ENCODE measurements at places on chromosomes 16 and 17.

- no peak for DNase-seq
Observed at GRCh38 chr17:34692920-34693319, 113.5 kb downstream of the TMEM132E start.

- DNase-seq, result no peak
Observed at GRCh38 chr16:89565506-89566372, 5.3 kb downstream of the RPL13 start.

GRCh38 chr16:4333308-4333638 is 17.4 kb downstream of the GLIS2 start:
- DNase-seq, result no peak

DNA sequence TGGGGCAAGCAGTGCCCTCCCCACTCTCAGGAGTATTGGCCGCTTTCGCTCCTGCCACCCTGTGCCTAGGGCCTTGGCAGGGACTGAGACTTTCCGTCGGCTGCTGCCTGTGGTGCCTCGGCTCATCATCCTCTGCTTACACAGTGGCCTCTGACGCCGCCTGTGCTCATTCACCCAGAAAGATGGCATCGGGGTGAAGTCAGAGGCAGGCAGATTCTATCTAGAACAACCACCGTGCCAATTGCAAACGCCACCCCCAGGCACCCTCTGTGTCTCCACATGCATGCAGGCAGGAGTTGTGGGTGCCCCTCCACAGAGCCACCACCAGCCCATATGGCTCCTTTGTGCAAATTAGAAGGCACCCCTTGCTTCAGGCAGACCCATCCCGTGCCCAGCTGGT is 154.2 kb upstream of the GSE1 start:
- DNase-seq, result peak; percentile 51

- no peak for DNase-seq
Observed at GRCh38 chr16:80023865-80024264, 423.3 kb upstream of the MAF start.

DNA sequence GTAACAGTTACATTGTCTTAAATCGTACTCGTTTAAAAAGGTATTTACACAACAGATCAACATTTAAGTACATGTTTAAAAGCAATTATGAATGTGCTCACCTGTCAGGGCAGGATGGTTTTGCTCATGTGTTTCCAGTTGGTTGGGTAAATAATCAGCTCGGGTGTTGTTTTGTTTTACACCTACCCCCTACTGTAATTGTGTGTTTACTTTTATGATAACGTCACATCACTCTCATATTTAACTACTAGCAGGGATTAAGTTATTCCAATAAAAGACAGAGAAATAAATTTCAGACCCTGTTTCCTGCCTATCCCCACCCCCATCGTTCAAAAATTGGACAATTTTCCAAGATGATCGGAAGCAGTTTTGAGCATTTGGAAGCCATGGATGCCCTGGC is 390.2 kb downstream of the SEC14L1 start:
- DNase-seq, result peak; percentile 5

DNA sequence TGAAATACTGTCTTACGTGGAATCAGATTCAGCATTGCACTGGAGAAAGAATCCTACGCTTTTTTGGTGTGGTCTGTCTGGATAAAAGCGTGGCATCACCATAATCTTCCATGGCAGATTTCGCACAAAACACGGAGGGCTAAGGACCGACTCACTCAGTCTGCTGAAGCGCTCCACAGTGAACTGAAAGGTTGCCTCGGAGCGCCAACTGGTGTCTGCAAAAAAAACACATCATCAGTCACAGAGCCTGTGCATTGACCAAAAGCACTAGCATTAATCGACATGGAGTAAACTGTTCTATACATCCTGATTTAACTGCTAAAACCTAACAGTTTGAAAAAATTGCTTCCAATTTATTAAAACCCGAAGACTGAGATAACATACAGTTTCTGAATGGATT is 40.5 kb downstream of the USP7 start:
- DNase-seq, result no peak

- DNase-seq, result no peak
Observed at GRCh38 chr16:78446992-78447563, 347.6 kb downstream of the WWOX start.

- no peak for DNase-seq
Observed at GRCh38 chr16:89173174-89173921, 1.8 kb downstream of the CDH15 start.

DNA sequence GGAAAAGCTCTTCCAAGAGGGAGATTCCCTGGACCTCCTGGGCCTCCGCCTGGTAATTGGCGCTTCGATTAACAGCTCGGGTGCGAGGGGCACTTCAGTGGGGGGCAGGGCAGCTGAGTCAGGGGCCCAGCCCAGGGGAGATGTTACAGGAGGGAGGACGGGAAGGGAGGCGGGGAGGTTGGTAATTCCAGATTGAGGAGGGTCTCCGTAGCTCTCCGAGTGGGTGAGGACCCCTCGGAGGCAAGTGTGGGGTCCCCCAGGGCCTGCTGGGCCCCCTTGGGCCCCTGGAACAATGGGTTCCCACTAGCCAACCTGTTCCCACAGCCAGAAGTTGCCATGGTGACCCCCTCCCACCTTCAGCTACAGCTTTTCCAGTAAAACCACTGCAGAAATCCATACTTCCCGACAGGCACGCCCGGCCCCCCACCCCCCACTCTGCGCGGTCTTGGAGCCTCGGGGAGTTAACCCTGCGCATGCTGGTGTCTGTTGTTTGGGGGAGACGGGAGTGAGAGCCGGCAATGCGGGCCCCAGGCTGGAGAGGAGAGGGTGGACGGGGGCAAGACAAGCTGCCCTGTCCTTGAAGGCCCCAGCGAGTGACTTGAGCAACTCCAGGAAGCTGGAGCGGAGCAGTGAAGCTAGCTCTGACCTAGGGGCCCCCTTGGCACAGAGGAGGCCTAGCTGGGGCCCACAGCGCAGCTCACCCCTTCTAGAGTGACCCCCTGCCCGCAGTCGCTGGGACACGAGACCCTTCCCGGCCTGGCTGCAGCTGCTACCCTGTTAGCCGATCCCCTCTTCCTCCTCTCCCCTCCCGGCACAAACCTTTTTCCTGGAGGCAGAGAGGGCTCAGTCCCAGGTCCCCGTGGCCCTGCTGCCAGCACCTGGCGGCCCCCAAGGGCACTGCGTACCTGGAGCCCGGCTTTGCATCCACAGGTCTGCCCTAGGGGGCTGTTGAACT is 37.8 kb downstream of the TMEM235 start:
- peak; percentile 73 for DNase-seq

- DNase-seq, result no peak
Observed at GRCh38 chr17:78972507-78973105, 7.1 kb downstream of the LGALS3BP start.

GRCh38 chr16:15542261-15542660 is 100.7 kb downstream of the MARF1 start:
- DNase-seq, result no peak

- DNase-seq, result no peak
Observed at GRCh38 chr17:62193249-62193648, 128.2 kb upstream of the MED13 start.

- peak; percentile 0 for DNase-seq
Observed at GRCh38 chr17:19433255-19433654, 22.2 kb downstream of the RNF112 start.

DNA sequence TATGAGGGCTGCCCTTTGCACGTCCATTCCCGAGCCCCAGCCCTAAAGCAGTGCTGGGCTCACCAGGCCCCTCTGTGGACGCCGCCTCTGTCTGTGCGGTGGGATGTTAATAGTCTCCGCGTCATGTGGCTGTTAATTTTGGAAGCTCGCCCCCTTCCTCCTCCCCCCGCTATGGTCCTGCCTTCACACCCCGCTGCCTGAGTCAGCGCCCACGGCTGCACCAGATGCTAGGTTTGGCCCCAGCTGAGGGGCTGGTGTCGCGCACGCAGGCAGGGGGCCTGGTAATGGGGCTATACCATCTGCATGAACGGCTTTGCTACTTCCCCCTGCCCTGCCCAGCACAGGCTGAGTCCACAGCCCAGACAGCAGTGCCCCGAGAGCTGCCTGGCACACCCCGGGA is 4.1 kb upstream of the SSTR5 start:
- DNase-seq, result no peak

GRCh38 chr16:60166111-60166510 is 1432.0 kb upstream of the GOT2 start:
- no peak for DNase-seq

DNA sequence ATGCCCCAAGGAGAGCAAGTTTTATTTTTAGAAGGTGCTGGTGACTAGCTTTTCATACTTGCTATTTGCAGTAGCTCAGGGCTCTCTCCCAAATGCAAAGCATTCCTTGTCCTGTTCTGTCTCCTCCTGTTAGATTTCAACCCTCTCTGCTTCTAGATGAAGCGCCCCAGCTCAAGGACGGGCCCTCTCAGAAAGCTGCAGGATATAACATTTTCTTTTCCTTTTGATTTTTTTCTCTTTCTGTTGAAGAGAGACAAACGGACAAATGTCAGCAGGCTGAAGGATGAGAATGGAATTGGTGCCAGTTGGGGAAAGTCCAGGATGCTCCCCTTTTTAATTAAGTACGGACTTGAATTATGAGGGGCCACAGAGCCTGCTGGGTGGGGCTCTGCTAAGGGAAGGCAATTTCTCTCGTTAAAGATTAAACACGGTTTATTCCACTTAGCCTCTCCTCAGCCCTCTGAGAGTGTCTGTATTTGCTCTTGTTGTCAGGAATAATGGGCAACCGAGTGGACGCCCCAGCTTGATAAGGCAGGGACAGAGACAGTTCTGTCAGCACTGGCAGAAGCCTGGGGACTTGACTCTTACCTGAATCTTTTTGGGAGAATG is 6.2 kb upstream of the ETV4 start:
- DNase-seq, result no peak

DNA sequence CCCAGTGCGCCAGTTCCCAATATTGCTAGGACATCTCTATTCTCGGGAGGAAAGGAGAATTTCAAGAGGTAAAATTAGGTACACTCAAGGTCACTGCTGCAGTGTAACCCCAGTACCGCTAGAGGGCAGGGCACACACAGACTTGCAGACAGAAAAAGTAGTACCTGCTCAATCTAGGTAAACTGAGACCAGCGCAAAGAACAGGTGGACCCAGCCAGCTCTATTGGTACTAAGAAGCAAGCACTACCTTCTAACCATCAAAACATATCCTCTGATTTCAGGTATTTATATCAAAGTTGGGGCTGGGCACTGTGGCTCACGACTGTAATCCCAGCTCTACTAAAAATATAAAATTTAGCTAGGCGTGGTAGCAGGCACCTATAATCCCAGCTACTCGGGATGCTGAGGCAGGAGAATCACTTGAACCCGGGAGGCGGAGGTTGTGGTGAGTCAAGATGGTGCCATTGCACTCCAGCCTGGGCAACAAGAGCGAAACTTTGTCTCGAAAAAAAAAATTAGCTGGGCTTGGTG is 3.6 kb upstream of the WDR81 start:
- DNase-seq, result peak; percentile 37

GRCh38 chr16:559411-560203 is 587 bp upstream of the PRR35 start:
- DNase-seq, result no peak

- no peak for DNase-seq
Observed at GRCh38 chr16:23858542-23858941, 22.8 kb downstream of the PRKCB start.

GRCh38 chr17:65271296-65271695 is 134.1 kb downstream of the RGS9 start:
- no peak for DNase-seq

GRCh38 chr16:77955127-77955526 is 67.2 kb upstream of the CLEC3A start:
- DNase-seq, result peak; percentile 37

DNA sequence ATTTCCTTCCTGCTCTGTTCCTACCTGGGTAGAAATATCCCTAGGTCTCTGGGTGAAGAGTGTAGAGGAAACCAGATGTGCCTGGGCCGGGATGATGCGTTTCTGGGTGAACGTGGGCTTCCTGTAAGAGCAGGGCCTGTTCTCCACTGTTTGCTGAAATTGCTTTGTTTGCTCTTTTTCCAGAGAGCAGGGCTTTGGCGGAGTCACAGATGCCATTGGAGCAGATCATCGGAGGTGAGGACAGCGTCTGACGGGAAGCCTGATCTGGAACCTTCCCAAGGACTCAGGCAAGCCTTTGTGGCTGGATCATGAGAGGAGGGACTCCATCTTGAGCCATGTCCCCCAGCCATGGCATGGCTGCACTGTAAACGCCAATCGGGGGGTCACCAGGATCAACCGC is 15.4 kb downstream of the DHODH start:
- no peak for DNase-seq

GRCh38 chr17:7322520-7323194 is 6.5 kb downstream of the NEURL4 start:
- no peak for DNase-seq

DNA sequence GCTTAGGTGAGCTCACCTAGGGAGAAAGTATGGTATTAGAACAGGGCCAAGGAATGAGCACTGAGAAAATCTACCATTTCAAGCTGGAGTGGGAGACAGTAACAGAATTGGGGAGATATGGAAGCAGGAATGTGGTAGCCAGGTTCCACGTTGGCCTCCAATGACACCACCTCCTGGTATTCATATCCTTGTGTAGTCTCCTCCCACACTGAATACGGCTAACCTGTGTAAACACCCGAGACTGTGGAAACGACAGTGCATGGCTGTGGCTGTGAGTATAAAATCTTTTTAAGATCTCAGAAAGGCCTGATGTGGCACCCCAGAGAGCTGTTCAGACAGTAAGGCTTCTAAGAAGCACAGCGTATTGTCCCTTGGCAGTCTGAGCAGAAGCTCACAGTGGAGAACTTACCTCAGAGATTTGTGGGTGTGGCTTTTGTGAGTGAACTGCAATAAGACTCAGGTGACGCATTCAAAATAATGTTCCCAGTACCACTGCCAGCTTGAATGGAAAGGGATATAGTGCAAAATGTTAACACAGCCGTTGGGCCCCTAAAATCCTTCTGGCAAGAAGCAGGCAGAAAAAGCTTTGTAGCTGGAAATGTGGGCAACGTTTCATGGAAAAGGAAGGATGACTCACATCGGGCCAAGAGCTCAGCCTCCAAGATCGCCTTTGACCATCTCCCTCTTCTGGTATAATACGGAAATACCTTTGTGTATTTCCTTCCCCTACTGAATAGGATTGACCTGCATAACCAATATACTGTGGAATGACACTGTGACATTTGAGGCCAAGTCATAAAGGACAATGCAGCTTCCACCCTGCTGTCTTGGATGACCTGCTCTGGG is 14.4 kb downstream of the SDR42E1 start:
- DNase-seq, result no peak

GRCh38 chr17:72422505-72423285 is 301.9 kb downstream of the SOX9 start:
- no peak for DNase-seq

DNA sequence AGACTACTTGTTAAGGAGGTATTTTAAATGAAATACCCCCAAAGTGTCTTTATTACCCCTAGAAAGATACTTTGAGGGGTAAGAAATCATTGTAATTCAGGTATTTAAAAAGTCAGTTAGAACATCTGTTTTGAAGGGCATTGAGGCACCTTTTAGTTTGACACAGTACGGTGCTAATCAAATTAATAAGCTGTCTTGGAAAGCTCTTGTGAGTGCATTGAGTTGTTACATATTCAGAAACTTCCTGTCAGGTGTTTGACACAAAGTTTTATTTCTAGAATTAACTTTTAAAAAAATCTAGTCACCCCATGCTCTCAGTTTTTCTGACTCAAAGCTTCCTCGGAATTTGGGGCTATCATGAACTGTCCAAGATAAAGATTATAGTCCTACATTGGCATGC is 4.6 kb downstream of the RBBP6 start:
- DNase-seq, result no peak

Data from NCI-H1417 (cell line).